ENCODE measurements at places on chromosomes 3 and 15.
A peak's percentile ranks its signal among the peaks of the same experiment; 100 is the strongest.

- peak; percentile 37 for DNase-seq
These were observed at the start of the genes CCR5AS and CCRL2 for GRCh38 chr3:46406788-46407611. TSS of gene CCR5AS (minus strand) at chr3:46407066. TSS of gene CCRL2 (plus strand) at chr3:46407259. CDS start at chr3:46408080, 821 bp downstream.

DNA sequence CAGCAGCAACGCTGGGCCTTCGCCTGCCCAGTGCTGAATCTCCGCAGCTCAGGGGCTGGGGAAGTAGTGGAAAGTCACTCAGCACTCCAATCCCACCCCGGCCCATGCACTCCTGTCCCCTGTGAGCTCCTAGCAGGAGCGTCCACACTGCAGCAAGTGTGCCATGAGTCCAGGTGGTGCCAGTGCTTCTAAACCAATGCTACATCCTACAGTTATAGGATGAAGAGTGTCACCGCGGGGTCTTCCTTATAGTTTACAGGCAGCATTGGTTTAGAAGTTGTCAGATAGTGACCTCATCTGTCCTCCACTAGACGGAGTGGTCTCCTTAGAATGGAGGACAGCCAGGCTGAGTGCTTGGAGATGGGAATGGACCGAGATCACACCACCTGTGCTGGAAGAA, 221.4 kb downstream of the GABRB3 start:
- no peak for DNase-seq

DNA sequence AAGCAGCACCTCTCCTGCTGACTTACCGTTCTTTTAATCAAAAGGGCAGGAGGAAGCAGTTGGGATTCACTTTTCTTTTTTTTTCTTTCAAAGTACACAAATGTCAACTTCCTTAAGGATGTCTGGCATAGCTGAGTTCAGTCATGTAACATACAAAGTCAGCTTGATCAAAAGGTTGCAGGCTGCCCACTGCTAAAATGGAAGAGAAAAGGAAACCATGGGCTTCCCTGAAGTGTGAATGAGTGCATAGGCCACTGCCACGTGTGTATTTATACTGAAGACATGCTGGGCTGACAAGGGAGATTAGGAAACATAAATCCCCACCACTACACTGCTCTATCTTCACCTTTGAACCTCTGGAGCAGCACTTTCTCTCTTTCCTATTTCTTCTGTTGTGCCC, 312.5 kb downstream of the TIGIT start:
- no peak for DNase-seq

DNA sequence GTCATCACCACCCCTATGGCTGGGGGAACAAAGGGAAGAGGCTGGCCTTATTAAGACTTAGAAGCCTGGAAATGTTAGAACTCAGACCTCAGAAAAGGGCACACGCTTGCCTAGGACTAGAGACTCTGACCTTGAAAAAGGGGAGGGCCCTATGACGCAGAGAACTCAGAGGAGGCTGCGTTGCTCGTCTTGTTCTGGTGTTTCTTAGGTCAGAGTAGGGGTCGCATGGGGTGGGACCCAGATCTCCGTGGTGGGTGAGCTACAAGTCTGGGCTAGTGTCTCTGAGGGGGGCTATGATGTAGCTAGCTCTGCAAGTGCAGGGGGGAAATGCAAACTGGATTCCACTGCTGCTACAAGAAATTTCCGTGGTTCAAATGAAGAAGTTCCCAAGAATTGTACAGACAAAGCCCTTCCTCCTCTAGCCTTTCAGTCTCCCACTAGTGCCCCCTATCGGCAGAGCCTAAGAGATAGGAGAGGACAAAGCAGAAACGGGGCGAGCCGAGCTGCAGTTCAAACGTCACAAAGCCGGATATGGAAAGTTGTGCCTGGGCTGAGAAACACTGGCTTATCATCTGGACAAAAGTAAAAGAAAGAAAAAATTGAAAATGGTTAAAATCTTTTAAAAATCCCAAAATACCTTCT, 392.9 kb upstream of the ROBO2 start:
- DNase-seq, result no peak

GRCh38 chr3:56683122-56683817, at the start of gene TASOR:
TSS of gene TASOR (minus strand) at chr3:56683265. CDS start at chr3:56683006, 259 bp downstream.
- DNase-seq, result peak; percentile 87

DNA sequence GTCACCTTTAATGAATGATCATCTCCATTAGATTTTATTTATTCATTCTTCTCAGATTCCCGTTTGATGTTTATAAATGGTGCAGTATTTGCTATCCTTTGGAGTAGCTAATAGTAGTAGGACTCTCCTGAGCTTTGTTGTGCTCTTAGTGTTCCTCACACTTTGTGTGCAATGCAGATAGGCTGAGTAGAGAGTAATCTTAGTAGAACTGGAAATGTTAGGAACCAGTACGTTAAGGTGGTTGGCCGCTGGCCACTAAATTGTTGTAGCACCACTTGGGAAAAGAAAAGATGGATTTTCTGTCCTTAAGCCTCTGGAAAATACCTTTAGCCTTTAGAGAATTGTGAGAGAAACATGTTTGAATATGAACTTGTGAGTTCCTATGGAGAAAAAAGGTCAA, 19.9 kb upstream of the EBLN2 start:
- no peak for DNase-seq

DNA sequence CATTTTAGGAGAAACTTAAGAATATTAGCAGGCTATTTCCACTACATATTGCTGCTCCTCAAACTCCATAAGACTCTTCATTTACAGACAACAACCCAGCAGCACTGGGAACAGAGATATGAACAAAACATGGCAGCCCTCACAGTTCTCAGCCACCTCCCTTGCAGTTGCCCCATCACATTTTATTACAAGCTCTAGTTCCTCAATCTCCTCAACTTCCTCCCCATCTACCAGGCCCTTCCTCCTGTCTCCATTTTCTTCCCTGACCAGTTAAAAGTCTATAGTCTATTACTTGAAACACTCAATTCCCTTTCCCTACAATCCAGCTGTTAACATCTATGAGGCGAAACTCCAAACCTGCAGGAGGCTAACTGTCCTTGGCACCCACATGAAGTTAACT, 412.5 kb downstream of the TBC1D5 start:
- no peak for DNase-seq

- no peak for DNase-seq
These were observed 52.8 kb downstream of the ETFA start for GRCh38 chr15:76258460-76258859.

- no peak for DNase-seq
These were observed 52.2 kb upstream of the ACTL6A start for GRCh38 chr3:179510496-179510895.

DNA sequence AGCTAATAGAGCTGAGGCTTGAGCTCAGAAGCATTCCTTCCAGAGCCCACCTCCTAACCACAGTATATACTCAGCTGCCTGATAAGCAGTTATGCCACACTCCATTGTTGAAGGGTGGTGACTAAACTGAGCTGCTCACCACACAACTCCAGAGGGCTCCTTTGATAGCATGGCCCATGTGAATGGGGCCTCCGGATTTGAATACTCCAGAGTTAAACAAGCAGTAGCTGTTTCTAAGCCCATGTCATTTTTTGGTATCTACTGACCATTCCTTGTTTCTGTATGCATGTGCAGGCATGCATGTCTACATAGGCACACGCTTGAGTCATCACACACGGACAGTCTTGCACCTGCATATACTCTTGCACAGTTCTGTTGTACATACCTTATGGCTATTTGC, 28.9 kb downstream of the IGSF10 start:
- DNase-seq, result no peak
